D721Med (cell line): ENCODE measurements at places on chromosomes 5 and 9.

GRCh38 chr9:93052791-93053540, 5.5 kb upstream of the SUSD3 start:
- DNase-seq = no peak

DNA sequence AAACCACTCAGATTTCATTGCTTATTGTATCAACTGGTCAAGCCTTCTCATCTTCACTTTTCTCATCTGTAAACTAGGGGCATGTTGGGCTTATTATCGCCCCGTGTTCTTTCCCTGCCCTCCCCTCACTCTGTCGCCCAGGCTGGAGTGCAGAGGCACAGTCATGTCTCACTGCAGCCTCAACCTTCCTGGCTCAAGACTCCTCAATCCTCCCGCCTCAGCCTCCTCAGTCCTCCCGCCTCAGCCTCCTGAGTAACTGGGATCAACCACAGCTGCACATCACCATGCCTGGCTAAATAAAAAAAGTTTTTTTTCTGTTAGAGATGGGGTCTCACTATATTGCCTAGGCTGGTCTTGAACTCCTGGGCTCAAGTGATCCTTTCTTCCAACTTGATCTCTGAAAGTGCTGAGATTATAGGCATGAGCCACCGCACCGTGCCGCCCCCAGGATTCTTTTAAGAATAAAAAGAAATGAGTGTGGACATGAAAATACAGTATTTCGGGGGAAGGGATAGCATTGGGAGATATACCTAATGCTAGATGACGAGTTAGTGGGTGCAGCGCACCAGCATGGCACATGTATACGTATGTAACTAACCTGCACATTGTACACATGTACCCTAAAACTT, 2.0 kb downstream of the MAML1 start:
- DNase-seq = no peak

GRCh38 chr5:68436686-68437520, 221.3 kb downstream of the PIK3R1 start:
- no peak for DNase-seq

DNA sequence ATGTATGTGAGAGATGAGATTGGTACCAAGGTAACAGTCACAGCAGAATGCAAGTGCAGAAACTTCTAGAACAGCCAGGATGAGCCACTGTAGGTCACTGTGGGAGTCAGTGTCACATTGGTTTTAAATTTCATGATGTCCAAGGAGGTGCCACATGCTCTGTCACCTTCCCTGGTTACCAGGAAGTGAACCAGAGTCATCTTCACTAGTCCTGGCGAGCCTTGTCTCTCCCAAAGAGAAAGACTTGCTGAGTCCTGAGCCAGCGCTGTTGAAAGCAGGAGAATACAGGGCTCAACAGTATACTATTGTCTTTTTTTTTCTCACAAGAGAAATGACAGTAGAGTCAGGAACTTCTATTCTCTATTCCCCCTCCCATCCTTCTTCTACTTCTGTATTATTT, 615.5 kb downstream of the RAB3C start:
- no peak for DNase-seq

DNA sequence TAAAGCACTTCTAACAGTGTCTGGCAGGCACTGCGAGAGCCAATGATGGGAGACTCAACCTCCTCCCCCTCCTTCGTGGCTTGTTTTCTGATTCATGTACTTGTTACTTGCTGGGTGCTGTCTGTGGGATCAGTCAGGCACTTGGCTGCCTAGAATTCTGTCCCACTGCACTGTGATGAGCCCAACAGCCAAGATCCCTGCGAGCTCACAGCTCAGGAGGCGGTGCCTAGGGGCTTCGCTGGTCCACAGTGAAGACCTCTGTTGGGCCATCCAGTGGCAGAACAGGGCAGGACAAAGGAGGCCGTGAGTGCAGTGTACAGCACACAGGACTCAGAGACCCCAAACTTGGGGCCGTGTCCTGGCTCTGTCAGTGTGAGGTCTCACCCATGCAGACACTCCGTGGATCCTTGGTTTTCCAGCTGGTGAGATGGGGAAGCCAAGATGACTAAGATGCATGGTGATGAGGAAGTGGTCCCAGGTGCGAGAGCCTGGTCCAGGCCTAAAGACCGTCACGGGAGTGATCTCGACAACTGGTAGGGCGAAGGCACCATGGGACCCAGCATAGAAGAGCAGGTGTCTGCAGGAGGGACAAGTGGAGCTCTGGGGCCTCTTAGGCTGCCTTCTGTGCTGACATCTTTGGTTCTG, 19.5 kb downstream of the MYMK start:
- DNase-seq = no peak

DNA sequence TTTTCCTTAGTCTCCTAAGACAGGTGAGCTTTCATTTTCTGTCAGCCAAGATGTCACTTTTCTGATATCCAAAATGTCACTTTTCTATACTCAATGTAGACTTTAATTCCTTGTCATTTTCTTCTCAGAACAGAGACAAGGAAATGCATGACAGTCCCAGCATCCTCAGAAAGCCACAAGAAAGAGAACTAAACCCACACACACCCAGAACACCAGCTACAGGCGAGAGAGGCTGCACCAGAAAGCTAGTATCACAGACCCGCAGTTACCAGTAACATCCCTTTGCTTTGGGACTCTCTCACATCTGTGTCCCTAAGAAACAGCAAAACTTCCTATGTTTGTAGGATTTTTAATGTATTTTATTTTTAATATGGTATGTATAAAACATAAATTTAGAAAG, 17.1 kb downstream of the TRMO start:
- no peak for DNase-seq

- no peak for DNase-seq
Observed at GRCh38 chr5:83475935-83476814, 4.6 kb downstream of the VCAN start.

DNA sequence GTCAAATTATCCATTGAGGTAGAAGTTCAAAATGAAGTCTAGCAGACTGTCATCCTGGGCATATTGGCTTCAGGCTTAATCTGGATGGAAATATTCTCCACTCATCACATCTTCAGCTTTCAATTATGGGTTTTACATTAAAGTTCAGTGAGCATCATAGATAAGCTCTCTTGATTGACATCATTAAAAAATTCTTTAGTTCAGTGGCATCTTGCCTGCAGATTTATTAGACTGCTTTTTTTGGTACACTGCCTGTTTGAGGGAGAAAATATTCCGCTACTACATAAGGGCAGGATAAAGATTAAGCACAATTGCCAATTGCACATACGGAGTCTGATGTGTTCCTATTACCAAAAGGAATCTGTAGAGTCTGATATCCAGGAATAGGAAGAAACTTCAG, 2353.8 kb downstream of the MAT2B start:
- no peak for DNase-seq

- DNase-seq = no peak
Observed at GRCh38 chr5:119402555-119402954, 46.7 kb downstream of the TNFAIP8 start.

DNA sequence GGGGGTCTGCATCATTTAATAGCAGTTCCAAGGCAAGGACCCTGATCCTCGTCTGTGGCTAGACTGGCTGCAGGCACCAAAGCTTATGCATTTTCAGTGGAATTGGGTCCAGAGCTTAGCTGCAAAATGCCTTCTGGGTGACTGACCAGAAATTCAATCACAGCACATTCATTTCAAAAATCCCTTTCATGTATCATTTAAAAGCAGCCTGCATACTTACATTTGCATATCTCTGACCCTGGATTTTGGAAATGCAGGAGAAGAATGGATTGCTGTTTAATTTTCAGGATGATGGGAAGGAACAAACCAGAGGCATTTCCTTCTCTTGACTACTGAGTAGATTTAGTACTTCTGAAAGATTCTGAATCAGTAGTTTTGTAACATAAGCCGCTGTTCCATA, 122.8 kb downstream of the PPP2R2B start:
- DNase-seq = no peak

DNA sequence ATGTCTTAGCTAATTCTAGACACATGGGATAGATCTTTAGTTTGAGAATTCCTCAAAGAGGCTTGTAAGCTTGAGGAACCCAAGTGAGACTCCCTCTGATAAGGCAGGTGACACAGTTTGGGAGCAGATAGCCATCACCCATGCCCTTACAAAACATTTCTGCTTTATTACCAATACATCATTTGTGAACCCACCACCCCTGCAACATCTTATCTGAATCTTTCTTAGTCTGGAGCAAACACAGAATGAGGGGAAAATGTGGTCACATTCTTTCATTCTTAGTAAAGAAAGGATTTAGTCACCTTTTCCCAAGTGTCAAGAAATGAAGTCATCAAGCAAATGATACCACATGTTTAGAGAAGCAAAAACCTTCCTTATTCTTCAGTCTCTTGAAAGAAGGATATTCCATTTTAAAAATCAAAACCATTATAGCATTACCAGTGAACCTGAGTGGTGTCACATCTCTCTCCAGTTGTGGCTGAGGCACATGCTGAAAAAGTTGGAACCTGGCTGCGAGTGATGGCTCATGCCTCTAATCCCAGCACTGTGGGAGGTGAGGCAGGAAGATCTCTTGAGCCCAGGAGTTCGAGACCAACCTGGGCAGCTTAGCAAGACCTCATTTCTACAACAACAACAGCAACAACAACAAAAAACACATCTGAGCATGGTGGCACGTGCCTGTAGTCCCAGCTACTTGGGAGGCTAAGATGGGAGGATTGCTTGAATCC, 65.9 kb downstream of the PRKACG start:
- no peak for DNase-seq

- no peak for DNase-seq
Observed at GRCh38 chr9:127779136-127779981, 893 bp upstream of the SH2D3C start.

- DNase-seq = no peak
Observed at GRCh38 chr9:31394015-31394473, 990.4 kb upstream of the ACO1 start.

DNA sequence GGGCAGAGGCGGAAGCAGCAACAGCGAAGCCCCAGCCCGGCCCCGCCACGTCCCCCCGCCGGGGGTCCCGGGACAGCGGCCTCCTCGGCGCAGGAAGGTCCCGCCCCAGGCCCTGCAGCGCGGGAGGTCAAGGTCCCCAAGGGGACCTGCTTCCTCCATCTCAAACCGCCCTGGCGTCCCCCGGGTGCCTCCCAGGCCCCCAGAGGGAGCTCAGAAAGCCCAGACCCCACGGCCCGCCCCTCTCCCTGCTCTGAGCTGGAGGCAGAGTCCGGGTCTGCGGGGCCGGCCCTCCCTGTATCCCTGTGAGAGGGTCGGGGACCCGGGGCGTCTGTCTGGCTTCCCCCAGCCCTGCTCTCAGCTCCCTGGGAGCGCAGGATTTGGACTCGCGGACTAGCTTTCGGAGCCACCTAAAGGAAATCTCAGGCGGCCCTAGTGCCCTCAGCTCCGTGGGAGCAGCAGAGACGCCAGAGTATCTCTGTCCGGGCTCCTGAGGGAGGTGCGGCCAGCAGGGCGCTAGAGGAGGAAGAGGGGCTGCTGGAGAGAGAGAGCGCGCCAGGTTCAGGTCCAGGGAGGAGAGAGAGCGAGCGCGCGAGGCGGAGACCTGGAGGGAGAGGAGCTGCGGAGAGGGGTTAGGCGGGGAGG, 30.7 kb downstream of the EXOC3 start:
- no peak for DNase-seq

DNA sequence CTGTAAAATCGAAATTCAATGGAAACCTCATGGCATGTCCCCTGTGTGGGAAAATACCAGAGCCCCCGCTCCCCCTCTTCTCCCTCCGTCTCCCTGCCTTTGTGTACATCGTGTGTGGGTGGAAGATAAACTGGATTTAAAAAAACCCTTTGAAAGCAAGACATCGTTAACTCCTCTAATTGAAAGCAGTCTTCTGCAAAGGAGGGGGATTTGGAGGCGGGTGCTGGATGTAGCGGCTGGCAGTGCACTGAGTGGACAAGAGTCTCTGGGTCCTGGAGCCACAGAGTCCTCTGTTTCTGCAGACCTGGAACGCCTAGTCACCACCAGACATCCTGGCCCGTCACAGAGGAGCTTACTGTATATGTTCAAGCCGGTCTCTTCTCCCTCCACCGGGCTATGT, 169.4 kb downstream of the PAPPA start:
- no peak for DNase-seq

- no peak for DNase-seq
Observed at GRCh38 chr9:4382722-4383317, 83.0 kb upstream of the GLIS3 start.

- DNase-seq = peak; percentile 87
Observed at GRCh38 chr5:180784497-180785097, 18.0 kb downstream of the MGAT1 start.

GRCh38 chr9:137296670-137297664, 5.1 kb downstream of the NRARP start:
- no peak for DNase-seq

DNA sequence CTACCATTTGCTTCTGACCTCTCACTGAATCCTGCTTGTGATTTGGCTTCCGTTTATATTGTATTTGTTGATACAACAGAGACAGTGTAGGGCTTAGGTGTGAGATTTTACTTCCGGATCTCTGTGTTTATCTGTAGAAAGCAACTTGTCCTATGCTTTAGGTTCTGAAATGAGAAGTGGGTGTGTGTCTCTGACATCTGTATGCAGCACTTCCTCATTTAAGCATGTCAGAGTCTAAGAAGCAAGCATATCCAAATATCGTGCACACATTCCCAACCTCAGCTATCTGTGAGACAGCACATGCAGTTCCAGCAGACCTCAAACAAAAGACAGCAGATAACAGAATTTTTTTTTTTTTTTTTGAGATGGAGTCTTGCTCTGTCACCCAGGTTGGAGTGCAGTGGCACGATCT, 16.3 kb downstream of the KLF9 start:
- DNase-seq = no peak

DNA sequence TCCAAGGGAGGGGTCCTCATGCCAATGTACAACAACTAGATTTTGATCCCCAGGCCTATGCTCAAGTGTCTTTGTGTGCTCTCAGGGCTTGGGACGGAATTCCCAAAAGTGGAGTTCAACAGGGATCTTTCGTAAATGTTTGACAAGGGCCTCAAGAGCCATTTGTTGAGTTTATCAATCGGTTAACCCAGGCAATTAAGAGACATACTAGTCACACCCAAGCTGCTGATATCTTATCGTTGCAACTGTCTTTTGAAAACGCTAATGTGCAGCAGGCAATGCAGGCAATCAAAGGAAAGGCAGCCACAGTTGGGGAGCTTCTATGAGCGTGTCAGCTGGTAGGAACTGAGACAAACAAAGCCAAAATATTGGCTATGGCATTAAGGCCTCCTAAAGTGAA, 161.2 kb downstream of the CPLANE1 start:
- DNase-seq = no peak

- no peak for DNase-seq
Observed at GRCh38 chr5:11040345-11040744, 279.3 kb upstream of the DAP start.

DNA sequence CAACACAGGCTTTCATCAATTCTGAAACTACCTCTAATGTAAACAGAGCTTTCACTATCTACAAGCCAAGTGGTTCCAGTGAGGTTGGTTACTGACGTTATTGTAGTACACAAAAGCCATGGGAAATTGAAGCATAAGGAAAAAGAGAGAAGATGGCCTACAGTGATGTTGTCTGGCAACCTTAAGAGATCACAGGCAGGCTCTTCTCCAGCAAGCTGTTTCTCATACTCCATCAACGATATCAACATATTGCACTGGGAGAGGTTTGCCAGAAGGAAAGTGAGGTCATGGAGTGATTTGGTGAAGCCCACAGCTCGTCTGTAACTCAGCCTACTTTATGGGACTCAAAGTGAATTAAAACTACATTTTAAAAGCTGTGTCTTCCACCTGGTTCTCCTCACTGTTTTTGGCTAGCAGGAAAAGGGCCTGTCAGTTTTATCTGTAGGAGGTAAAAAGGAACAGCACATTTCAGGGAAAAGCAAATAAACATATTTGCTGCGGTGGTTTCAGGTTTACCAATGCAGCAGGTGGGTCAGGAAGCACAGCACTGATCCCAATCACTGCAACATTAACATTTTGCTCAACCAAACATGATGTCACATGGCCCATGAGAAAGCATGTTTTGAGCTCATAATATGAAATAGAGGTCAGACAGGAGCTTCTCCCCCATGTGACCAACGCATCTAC, 72.9 kb downstream of the ARSB start:
- DNase-seq = no peak
